ENCODE measurements at places on chromosomes 7 and 10.

GRCh38 chr10:21526860-21527597 is 1.5 kb upstream of the SKIDA1 start:
- no peak for DNase-seq

DNA sequence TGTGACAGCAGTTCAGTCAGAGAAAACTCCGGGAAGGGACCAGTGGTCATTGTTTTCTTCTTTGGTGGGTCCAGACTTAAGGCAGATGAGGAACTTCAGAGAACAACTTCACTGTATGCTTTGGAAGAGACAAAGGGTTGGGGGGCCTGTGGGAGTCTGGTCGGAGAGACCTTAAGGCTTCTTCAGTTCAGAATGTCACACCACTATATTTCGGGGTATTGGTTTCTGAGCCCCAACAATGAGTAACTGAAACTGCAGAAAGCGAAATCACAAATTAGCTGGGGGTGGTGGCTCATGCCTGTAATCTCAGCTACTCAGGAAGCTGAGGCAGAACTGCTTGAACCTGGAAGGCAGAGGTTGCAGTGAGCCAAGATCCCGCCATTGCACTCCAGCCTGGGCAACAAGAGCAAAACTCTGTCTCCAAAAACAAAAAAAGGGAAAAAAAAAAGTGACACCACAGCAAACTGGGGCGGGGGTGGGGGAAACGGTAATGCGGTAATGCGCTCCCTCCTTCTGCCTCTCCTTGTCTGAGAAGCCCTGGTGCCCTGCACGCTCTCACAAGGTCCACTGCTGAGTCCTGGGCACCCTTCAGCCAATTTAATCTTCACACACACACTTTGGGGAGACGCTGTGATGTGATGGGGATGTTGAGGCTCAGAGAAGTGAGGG is 2.2 kb upstream of the ADIRF start:
- DNase-seq, result no peak

- no peak for DNase-seq
These were observed 84.8 kb downstream of the PLXNA4 start for GRCh38 chr7:132491391-132491945.

DNA sequence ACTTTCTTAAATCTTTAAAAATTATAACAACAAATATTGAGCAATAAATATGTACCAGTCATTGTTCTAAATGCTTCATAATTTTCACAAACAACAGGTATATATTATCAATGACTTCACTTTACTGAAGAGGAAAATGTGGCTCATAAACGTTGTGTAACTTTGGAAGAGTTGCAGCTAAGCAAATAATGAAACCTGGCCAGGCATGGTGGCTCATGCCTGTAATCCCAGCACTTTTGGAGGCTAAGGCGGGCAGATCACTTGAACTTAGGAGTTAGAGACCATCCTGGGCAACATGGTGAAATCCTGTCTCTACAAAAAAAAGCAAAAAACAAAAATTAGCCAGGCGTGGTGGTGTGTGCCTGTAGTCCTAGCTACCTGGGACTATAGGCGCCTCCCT is 71.9 kb upstream of the AMPH start:
- DNase-seq, result no peak

- no peak for DNase-seq
These were observed 164.3 kb downstream of the NRF1 start for GRCh38 chr7:129775695-129776361.

- no peak for DNase-seq
These were observed 102.4 kb downstream of the FAS start for GRCh38 chr10:89092981-89093380.

DNA sequence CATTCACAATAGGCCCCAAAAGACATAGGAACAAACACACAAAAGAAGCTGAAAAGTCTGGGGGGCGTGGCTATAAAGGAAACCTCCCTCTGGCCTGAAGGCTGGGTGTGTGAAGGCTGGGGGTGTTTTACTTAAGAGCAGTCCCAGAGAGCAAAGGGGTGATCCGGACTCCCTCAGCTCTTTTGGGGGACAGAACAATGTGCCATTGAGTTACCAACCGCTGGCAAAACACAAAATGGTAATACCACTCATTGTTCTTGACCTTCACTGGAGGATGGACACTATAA is 189.0 kb downstream of the COBL start:
- DNase-seq, result no peak

Measured in AG04450 (cell line).